Esophagus muscularis mucosa (tissue), 4 donors: ENCODE measurements at places on chromosomes 11 and 22. TPM values are rescaled to one million over a fixed set of nuclear protein-coding genes. Genes with fewer than 3 reads are reported as not detected.

The CAVIN3 gene
- 298 TPM for total RNA-seq

DNA sequence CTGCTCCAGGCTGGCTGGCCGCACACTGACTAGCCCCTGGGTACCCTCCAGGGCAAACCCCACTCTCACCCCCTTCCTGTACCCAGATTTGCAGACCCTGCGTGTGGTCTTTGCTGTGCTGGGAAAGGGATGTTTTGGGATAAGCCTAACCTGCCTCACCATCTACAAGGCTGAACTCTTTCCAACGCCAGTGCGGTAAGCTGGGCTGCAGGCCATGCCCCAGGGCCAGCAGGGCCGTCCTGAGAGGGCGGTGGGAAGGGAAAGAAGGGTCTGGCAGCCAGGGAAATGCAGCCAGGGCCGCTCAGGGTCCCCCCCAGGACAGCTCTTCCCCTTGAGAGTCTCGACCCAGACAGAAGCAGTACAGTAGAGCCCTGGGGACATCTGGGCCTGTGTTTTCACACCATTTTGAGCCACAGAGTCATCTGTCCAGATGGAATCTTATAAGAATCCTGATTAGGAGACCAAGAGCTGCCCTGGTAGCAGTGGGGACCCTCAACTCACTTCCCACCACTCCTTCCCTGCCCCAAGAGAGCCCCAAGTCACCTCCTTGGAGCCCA is 22.4 kb upstream of the SLC22A12 start:
- H3K4me1 ChIP-seq = peaks cover 9% of the 10 kb centered on the region
- no peak overlapping the region for H3K27ac ChIP-seq
- H3K27me3 ChIP-seq = no peaks in the 10 kb centered on the region

DNA sequence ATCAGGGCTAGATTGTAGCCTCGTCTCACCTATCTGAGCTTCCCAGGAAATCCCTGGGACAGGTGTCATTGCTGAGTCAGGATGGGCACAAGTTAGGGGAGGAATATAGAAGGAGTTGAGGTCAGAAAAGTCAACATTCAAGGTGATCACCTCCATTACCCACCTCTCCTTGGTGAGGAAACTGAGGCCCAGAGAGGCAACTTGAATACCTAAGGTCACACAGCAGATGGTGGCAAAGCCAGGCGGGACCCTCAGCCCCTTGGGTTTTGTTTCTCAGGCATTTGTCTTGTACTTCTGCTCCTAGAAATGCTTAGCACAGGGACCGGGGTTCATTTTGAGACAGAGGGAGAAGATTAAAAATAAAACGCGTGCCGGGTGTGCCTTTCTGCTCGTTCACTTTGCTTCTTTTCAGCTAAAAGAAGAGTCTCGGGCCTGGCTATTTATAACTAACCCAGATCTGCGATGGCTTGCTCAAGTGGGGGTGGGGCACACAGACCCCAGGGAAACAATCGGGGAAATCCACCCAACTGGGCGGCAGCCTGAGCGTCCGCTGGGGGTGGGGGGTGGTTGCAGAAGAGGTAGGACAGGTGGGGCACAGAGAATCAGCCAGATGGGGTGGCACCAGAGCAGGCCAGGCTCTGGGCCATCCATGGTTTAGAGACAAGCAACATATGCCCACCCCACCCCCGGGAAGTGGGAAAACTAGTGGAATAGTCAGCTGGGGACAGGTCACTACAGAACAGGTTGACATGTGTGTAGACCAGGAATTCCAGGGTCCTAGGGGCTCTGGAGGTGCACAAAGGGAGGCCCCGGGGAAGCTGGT is 3.9 kb upstream of the GNAZ start:
- no peak overlapping the region for H3K27ac ChIP-seq
- no peak overlapping the region for H3K4me3 ChIP-seq
- peaks cover 23% of the 10 kb centered on the region for H3K4me1 ChIP-seq

- H3K36me3 ChIP-seq = no peaks in the 10 kb centered on the region
- H3K27ac ChIP-seq = peak overlapping the region; percentile 25
- peak; percentile 68 for DNase-seq
- no peak overlapping the region for H3K4me3 ChIP-seq
- peaks cover 67% of the 10 kb centered on the region for H3K4me1 ChIP-seq
- no peaks in the 10 kb centered on the region for H3K27me3 ChIP-seq
These were observed 74.1 kb downstream of the ADM start for GRCh38 chr11:10379022-10379421.

- no peaks in the 10 kb centered on the region for H3K27me3 ChIP-seq
- peaks cover 61% of the 10 kb centered on the region for H3K4me1 ChIP-seq
- H3K27ac ChIP-seq = peak overlapping the region; percentile 69
- DNase-seq = no peak
- H3K4me3 ChIP-seq = no peak overlapping the region
These were observed 50.3 kb downstream of the CHRDL2 start for GRCh38 chr11:74680703-74681531.

The CCDC87 gene
- total RNA-seq = 0.83 TPM

- H3K36me3 ChIP-seq = no peaks in the 10 kb centered on the region
- no peak for DNase-seq
- H3K4me3 ChIP-seq = no peak overlapping the region
- peaks cover 64% of the 10 kb centered on the region for H3K27me3 ChIP-seq
These were observed 15.6 kb upstream of the NECTIN1 start for GRCh38 chr11:119744577-119744976.

The SGSM1 gene
- total RNA-seq = 1.7 TPM

The PKDREJ gene
- under 0.01 TPM for total RNA-seq

DNA sequence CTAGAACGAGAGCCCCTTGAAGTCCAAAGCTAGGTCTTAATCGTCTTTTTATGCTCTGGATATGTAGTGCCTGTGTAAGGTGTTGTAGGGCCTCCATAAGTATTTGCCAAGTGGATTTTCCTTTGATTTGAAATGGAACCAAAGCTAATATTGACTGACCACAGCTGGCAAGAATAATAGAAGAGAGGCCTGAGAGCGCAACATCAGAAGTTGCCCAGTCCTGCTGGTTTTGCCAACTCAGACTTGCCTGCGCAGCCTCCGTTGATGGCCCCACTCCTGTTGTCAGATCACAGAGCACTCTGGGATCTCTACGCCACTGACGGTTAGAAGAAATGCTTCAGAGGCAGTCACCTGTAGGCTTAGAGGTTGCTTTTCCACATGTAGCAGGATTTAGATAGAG is 251.2 kb downstream of the TENM4 start:
- no peaks in the 10 kb centered on the region for H3K36me3 ChIP-seq
- no peaks in the 10 kb centered on the region for H3K27me3 ChIP-seq
- no peak overlapping the region for H3K4me3 ChIP-seq
- no peaks in the 10 kb centered on the region for H3K4me1 ChIP-seq

The OR5L2 gene
- total RNA-seq = not detected

The GLB1L2 gene
- 13.1 TPM for total RNA-seq

The IFITM2 gene
- 92.2 TPM for total RNA-seq

DNA sequence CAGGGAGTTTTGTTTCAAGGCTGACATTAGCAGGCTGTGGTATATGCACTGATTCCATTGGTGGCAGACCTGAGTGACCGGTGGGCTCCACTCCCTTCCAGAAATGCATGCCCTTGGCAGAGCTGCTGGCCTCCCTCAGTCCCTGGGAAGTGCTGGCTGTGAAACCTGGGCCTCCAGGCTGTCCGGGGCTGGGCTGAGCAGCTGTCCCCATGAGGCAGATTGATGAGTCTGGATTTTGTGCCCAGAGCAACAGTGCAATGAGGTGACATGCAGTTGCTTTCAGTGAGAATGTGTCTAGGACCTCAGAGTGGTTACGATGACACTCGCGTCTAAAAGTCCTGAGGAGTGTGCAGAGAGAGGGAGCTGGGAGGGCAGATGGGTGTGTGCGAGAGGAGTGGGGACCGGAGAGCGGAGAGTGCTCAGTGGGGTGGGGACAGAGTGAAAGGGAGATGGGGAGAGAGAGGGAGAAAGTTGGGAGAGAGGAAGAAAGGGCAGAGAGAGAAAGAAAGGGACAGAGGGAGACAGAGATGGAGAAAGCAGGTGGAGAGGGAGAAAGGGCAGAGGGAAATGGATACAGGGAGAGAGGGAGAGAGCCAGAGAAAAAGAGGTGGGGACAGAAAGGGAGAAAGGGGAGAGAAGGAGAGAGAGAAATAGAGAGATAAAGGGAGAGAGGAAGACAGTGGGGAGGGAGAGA is 978.3 kb downstream of the BRD1 start:
- no peaks in the 10 kb centered on the region for H3K4me1 ChIP-seq
- no peaks in the 10 kb centered on the region for H3K36me3 ChIP-seq
- DNase-seq = no peak
- no peak overlapping the region for H3K4me3 ChIP-seq
- H3K27ac ChIP-seq = no peak overlapping the region

GRCh38 chr11:89490602-89490980 is 584 bp downstream of the NOX4 start:
- H3K27ac ChIP-seq = no peak overlapping the region
- H3K27me3 ChIP-seq = no peaks in the 10 kb centered on the region
- DNase-seq = no peak
- peak overlapping the region; percentile 54 for H3K4me3 ChIP-seq
- H3K36me3 ChIP-seq = no peaks in the 10 kb centered on the region
- H3K4me1 ChIP-seq = peaks cover 12% of the 10 kb centered on the region

The MAP6 gene
- 25.3 TPM for total RNA-seq

GRCh38 chr22:37267135-37267587 is 15.1 kb upstream of the CYTH4 start:
- no peak for DNase-seq
- H3K36me3 ChIP-seq = no peaks in the 10 kb centered on the region
- H3K27me3 ChIP-seq = peaks cover 81% of the 10 kb centered on the region

DNA sequence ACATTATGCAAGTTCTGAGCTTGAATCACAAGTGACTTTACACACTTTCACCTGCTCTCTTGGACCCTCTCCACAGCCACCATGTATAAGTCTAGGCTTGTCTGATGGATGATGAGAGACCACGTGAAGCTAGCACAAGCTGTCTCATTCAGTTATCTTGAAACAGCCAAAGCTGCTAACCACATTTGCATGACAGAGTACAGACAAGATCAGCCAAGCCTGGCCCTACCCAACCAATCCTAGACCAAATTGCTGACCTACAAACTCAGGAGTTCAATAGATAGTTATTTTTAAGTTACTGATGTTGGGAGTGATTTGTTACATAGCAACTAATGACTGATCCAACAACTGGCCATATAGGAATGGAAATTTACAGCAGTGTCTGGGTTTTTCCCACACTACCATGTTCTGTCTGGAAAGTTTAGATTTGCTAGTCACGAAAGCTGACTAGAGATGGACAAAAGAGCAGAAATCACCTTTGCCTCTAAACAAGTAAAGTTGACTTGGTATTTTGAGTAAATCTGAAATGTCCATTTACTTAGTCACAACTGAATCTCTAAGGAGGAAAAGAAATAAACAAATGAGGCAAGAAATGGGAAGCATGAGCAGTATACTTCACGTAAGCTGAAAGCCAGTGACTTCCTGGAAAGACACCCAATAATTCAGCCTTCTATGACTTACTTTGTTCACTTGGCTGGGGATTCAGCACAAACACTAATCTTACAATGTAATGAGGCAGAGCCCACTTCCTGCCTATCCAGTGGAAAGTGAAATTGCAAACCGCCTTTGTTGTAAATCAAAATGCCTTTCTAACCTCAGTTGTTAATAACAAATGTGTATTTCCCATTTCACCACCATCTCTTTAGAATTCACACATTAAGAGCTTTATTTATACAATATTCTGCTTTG is 101.7 kb downstream of the FAM181B start:
- H3K27me3 ChIP-seq = no peaks in the 10 kb centered on the region
- DNase-seq = no peak
- peaks cover 8% of the 10 kb centered on the region for H3K4me1 ChIP-seq
- no peaks in the 10 kb centered on the region for H3K36me3 ChIP-seq
- H3K4me3 ChIP-seq = no peak overlapping the region
- no peak overlapping the region for H3K27ac ChIP-seq

DNA sequence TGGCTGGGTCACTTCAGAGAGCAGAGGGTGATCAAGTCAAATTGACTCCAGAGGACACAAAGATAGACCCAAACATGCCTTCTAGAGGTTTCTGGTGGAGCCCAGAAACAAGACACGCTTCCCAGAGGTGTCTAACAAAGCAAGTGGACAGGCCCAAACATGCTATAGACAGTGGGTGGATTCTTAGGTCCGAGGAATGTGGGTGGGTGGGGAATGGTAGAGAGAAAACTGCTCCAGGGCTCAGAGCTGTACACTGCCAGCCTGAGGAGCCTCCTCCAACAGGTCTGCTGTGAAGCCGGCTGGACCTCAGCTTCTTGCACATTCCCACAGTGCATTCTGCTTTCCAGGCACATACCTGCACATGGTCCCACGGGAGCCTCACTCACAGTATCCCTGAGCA is 116.8 kb upstream of the NECTIN1 start:
- no peaks in the 10 kb centered on the region for H3K27me3 ChIP-seq
- DNase-seq = no peak
- no peak overlapping the region for H3K4me3 ChIP-seq
- H3K4me1 ChIP-seq = no peaks in the 10 kb centered on the region
- no peaks in the 10 kb centered on the region for H3K36me3 ChIP-seq

The HPX gene
- total RNA-seq = 0.50 TPM

DNA sequence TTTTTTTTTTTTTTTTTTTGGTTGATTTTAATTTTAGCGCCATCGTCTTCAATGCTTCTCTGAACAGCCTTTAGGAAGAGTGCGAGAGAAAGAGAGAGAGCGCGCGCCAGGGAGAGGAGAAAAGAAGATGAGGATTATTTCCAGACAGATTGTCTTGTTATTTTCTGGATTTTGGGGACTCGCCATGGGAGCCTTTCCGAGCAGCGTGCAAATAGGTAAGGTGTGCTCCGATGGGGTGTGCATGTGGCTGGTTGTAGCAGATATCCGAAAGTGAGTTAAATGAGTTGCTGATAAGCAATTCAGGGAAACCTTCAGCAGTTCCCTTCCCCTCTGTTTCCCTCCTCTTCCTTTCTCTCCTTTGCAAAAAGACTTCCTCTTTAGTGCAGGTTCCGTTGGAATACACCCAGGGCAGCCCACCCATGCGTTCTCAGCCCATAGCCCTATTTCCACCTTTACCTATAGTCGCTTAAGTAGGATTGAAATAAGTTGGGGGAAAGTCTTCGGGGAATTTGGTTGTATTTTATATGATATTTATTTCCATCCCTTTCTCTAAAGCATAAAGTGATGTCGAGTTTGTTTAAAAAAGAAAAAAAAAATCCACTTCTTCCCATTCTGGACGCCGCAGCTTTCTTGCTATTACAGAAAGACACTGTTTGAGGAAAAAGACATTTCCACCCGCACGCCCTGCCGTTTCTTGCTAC is 1.1 kb downstream of the GRIA4 start:
- peaks cover 43% of the 10 kb centered on the region for H3K27me3 ChIP-seq
- DNase-seq = no peak
- H3K4me1 ChIP-seq = peaks cover 28% of the 10 kb centered on the region
- H3K27ac ChIP-seq = no peak overlapping the region
- peak overlapping the region; percentile 49 for H3K4me3 ChIP-seq
- no peaks in the 10 kb centered on the region for H3K36me3 ChIP-seq
